Activated naive CD4-positive, alpha-beta T cell treated with Interleukin-2 at 50 U/mL for 16 hours (primary cell): ENCODE measurements at places on chromosomes 7 and 10.

DNA sequence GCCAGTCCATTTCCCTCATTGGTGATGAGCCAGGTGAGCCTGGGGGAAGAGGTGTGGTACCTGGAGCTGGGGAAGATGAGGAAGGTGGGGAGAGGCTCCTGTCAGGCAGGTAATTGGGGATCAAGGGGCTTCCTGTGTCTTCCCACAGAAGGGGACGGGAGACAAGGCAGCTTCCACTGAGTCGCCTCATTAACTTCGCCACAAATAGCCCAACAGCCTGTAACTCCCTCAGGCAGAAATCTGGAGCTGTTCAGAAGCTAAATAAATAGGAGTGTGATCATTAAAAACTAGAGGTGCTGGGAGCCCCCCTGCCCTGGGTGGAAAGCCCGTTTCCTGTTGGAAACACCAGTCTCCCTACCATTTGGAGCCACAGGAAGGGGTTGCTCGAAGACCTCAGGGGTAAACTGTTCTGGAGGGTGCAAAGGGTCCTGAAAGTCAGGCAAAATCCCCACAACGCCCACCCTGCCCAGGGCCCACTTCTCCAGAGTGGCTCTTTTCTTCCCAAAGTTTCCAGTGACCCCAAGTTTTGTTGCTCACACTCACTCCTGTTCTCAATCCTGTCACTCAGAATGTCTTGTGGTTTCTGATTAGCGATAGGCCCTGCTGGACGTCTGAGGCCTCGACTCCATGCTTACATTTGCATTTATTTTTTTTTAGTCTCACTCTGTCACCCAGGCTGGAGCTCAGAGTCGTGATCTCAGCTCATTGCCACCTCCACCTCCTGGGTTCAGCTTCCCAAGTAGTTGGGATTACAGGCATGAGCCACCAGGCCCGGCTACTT is 25.7 kb downstream of the UNC5B start:
- no peak for DNase-seq

- DNase-seq = no peak
Measured at GRCh38 chr10:96327462-96327861, 23.2 kb downstream of the DNTT start.

DNA sequence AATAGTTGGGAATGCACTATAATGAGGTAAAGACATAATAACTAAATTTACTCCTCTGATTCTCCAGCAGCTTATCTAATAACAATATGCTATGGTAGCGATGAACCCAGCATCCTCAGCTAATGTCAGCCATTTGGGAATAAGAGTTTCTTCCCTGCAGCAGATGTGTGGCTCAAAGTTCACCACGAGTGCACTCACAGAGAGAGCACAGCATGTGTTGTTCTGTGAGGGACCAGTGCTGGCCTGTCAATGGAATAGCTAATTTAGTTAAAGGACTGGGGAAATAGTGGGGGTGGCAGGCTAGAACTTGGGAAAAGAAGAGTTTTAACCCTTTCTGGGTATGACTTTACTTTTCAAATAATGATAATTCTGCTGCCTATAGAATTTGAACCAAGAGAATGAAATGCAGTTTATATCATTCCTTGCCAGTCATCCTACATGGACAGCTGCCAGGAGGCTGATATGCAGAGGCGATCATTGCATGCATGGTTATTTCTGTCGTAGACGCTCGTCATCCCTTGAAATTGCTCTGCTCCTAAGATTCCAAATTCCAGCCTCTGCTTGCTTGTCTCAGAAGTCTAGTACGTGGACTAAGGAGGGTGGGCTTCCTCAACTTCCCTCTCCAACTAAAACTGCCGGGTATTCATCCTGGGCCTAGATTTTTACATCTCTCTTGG is 355.6 kb downstream of the RNLS start:
- DNase-seq = no peak

- DNase-seq = no peak
Measured at GRCh38 chr7:80036107-80036506, 98.5 kb upstream of the GNAI1 start.

- DNase-seq = no peak
Measured at GRCh38 chr10:10330418-10330817, 687.3 kb upstream of the CELF2 start.

GRCh38 chr10:120813085-120813484 is 38.1 kb upstream of the WDR11 start:
- no peak for DNase-seq

DNA sequence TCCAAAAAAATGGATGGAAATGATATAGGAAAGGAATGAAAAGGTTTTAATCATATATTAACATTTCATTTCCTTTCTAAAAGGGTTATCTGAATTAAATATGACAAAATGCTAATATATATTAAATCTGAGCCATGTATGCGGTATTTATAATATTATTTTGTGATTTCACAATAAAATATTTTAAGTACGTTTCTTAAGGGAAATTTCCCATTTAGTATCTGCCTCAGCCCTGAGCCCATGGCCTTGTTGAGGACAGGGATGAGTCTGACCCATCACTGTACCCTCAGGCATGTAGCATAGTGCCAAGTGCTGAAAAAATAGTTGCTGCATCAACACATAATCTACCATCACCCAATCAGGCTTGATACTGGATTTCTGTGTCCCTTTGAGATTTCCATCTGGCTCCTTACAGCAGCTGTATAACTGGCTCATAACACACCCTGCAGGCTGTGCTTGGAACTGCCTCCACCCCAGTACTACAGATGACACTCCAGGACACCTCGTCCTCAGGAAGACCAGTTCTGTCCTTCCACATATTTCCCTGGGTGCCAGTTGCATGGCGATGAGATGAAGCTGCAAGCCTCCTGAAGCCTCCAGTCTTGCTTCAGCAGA is 59.4 kb upstream of the ASAH2 start:
- peak; percentile 16 for DNase-seq

DNA sequence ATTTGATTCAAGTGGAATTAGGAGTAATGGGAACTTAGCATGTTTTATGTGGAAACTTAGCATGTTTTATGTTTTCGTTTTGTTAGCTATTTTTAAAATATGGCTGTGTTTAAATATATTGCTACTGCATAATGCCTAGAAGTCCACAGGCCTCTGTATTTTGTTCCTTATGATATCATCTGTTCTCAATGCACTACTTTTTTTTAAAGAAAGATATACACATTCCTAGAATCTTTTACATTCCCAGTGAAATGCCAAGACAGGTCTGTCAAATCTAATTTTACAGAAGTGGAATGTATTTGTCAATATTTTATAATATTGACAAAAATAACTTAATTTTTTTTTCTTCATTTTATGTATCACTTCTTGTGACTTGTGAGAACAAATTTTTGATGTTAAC is 51.6 kb downstream of the ST7 start:
- no peak for DNase-seq

DNA sequence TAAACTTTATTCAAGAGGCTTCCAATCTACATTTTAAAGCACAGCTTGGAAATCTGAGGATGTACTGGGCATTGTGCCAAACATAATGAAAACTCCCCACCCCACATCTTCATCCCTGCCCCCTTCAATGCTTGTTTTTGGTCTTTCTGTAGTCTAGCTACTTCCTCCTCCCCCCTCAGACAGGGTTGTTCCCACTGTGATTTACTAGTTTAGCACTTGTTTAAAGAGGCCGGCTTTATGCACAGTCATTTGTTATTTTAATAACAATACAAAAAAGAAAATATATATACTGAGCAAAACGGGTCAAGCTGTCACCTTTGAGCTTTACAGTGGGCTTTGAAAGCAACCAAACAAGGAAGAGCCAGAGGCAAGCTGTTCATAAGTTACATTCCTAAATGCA is 132.6 kb downstream of the CHRM2 start:
- no peak for DNase-seq

DNA sequence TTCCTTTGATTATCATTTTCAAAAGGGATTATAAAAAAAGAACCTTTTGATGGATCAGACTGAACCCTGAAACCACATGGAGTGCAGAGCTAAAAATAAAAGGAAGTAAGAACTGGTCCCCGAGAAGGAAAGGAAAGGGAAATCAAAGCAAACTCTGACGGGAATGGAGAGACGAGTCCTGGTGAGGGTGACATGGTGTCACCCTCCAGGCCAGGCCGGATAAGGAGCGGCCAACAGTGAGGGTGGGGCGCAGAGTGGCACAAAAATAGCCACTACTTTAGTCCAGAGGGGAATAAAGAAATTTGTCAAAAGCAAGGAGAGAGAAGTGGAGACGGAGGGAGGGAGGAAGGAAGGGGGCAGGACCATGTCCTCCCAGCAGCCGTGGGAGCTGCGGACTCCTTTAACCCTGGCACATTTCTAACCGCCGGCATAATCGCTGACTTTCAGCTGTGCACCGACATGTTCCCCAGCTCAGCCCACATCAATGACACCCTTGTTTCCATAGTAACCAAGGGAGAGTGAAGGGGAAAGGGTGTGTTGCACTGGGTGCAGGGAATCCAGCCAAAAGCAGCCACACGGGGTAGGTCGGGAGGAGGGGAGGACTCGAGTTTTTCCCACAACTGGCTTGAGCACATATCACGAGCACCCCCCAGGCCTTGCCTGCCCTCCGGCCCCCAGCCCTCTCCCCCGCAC is 29.7 kb downstream of the TRIM8 start:
- peak; percentile 66 for DNase-seq

DNA sequence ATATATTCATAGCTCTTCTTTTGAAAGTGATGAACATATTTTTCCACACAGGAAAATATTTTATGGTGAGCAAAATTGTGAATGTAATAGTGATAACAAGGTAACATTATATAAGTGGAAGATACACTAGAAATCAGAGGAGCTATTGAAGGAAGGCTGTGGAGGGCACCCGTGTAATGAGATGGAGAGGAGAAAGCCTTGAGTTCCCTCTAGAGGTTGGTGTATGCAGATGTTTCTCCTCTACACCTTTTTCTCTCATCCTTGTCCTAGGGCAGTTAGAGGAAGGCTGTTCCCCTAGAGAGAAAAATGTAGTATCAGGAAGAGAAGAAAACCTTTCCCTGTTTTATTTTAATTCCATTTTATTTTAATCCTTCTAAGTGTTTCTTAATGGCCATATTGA is 54.6 kb upstream of the NRG3 start:
- DNase-seq = no peak

DNA sequence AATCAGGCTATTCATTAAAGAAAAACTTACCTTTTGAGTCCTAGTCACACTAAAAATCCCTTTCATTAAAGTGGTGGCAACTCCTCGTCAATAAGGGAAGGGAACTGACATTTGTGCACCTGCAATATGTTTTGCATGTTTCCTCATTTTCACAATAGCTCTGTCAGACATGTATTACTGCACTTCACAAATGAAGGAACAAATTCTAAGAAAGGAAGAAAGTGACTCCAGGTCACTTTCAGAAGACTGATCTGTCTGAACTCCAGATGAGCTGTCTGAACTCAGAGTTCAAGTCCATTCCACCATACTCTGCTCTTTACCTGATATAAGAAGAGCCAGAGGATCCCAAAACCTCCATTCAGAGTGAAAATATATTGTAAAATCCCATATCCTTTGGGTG is 50.3 kb upstream of the GSAP start:
- no peak for DNase-seq

- peak; percentile 58 for DNase-seq
Measured at GRCh38 chr7:2632733-2633537, 1.1 kb downstream of the TTYH3 start.

- no peak for DNase-seq
Measured at GRCh38 chr10:119469846-119470245, 72.7 kb downstream of the RGS10 start.

- DNase-seq = no peak
Measured at GRCh38 chr10:78764436-78764835, 304.3 kb upstream of the ZMIZ1 start.

DNA sequence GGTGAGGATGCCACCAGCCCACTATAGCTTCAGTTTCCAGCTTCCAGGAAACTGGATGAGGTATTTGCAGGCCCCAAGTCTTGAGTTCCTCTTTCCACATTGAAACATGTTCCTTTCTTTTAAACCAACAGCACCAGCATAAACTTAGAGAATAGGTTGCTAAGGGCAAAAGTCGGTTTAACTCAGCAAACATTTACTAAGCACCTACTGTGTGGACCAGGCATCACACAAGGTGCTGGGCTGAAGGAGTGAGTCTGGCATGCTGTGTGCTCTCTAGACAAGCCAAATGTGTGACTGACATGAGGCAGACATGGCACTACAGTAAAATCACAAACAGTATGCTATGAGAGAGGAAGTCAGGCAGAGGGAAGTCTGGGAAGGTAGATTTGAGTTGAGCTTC is 11.0 kb upstream of the RASSF4 start:
- DNase-seq = no peak

GRCh38 chr7:124033807-124034753 is 1.2 kb upstream of the TMEM229A start:
- DNase-seq = no peak

DNA sequence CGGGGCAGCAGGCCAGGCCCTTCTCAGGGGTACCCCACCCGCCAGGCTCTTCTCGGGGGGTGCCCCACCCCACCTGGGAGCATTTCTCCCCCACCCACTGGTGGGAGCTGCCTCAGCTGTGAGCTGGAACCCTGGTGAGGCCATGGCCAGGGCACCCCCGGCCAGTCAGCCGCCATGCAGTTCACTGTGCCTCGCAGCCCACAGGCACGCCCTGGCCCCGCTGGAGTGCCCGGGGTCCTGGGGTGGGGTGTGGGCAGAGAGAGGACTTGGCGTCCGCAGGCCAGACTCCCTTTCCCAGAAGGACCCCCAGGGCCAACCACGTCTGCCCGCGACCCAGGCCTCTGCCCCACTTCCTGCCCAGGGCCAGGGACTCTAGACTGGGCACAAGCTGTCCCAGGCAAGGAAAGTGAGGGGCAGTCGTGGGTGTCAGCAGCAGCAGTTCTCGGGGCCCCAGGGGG is 13.1 kb downstream of the DPYSL4 start:
- no peak for DNase-seq

- DNase-seq = peak; percentile 60
Measured at GRCh38 chr10:8048281-8049008, 6.0 kb upstream of the GATA3 start.
